ENCODE measurements at places on chromosomes 2 and 18. TPM values are rescaled to one million over a fixed set of nuclear protein-coding genes. Genes with fewer than 3 reads are reported as not detected.

GRCh38 chr2:54122939-54123338, 7.5 kb downstream of the ACYP2 start:
- H3K27me3 ChIP-seq = no peaks in the 10 kb centered on the region
- H3K36me3 ChIP-seq = peaks cover 12% of the 10 kb centered on the region
- H3K4me1 ChIP-seq = no peaks in the 10 kb centered on the region
- no peak overlapping the region for H3K27ac ChIP-seq
- H3K4me3 ChIP-seq = no peak overlapping the region

DNA sequence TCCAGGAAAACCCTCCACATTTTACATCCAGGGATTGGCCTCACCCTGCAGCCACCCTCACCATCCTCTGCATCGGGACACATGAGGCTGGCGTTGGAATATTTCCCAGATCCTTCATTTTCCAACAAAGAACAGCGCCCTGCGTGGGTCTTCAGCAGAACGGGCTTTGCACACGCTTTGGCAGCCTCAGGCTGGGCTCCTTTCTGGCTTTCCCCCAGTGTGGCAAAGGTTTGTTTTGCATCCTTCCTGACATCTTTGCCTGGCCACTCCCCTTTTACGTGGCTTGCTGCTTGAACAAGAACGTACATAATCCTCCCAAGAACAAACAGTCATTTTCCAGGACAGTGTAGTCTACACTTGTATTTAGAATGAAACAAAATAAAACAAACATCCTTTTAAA, 25.6 kb upstream of the GREB1 start:
- no peak for DNase-seq
- no peak overlapping the region for H3K4me3 ChIP-seq
- H3K27ac ChIP-seq = no peak overlapping the region
- H3K4me1 ChIP-seq = no peaks in the 10 kb centered on the region

DNA sequence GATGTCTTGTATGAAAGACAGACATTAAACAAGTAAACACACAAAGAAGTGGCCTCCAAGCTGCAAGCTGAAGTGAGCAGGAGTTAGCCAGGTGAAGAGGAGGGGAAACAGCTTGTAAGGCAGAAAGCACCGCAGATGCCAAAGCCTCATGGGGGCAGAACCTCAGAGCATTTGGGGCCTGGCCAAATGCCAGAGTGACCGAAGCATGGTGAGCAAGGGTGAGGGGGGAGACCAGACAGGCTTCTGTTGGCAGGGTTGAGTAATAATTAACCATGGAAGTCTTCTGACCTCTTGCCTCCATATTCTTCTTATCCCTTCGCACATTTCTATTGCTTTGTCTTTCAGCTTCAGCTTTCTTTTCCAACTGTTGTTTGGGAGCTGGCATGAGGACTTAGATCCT, 5.6 kb downstream of the QPCT start:
- no peak overlapping the region for H3K27ac ChIP-seq
- no peak overlapping the region for H3K4me3 ChIP-seq
- no peak for DNase-seq
- H3K27me3 ChIP-seq = peaks cover 75% of the 10 kb centered on the region
- no peaks in the 10 kb centered on the region for H3K36me3 ChIP-seq

The EFEMP1 gene
- total RNA-seq = not detected

GRCh38 chr2:226609366-226609765, 190.3 kb downstream of the IRS1 start:
- H3K27me3 ChIP-seq = peaks cover 7% of the 10 kb centered on the region
- no peak overlapping the region for H3K4me3 ChIP-seq
- H3K27ac ChIP-seq = no peak overlapping the region

The VAMP5 gene
- 66.7 TPM for total RNA-seq

- peaks cover 4% of the 10 kb centered on the region for H3K4me1 ChIP-seq
- H3K27ac ChIP-seq = no peak overlapping the region
These were observed 68.0 kb downstream of the BOLA3 start for GRCh38 chr2:74079522-74080341.
